ENCODE measurements at places on chromosomes 3 and 15. TPM values are rescaled to one million over a fixed set of nuclear protein-coding genes. Genes with fewer than 3 reads are reported as not detected.
A peak's percentile ranks its signal among the peaks of the same experiment; 100 is the strongest.

The ZNF501 gene
- total RNA-seq, result 2.0 TPM

The APBA2 gene
- 17.5 TPM for total RNA-seq

The PLD1 gene
- 1.1 TPM for total RNA-seq

The LOXL1 gene
- 2.5 TPM for total RNA-seq

The ENTPD3 gene
- not detected for total RNA-seq

DNA sequence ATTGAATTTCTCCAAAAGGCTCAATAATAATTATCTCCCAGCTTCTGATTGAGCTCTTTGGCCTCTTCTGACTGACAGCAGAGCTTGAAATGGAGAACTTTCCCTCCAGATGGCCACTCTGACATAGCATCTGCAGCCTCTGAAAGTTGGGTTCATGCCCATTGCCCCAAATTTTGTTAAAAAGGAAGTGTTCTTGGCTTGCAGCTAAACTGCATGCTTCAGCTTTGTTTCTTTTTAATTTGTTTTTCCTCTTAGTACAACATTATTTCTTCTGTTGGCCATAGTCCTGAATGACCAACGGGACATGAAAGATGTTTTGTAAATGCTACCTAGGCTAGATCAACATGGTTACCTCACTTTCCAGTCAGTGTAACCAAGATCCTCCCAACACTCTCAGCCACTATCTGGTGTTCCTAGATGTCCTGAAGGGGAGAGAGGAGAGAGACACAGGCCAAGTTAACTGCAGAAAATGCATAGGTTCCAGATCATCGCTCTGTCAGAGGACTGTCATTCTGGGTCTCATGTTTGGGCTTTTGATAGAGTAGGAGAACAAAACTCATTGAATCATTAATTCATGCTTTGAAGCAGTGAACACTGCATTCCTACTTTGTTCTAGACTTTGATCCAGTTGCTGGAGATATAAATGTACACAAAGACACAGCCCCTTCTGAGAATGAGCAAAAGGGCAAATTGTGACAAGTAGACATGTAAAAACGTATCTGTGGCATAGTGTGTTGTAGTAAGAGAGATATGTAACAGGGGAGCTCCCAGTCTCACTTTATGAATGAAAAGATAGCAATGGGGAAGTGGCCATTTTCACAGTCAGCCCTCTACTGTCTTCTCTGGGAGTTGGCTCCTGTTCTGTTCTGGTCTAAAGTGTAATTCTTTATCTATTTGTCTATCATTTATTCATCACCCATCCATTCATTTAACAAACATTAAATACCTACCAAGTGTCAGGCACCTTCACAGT, 156.2 kb downstream of the ZNF621 start:
- no peak overlapping the region for H3K27ac ChIP-seq
- no peak overlapping the region for H3K4me3 ChIP-seq
- no peak for DNase-seq

DNA sequence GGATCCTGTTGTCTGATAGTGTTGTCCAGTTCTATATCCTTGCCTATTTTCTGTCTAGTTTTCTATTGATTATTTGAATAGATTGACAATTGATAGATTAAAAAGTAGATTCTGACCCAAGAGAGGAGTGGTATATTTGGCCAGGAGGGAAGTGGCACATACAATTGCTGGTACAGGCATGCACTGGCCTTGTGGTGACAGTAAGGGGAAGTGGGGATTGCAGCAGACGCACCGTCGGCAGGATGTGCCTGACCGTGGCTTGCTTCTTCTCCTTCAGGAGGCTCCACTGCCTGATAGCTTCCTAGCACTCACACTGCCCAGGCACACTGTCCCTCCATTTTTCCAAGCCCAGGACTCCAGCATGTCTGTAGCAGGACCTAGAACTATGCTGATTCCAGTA, 10.5 kb downstream of the GABRG3 start:
- no peak overlapping the region for H3K4me3 ChIP-seq
- H3K27me3 ChIP-seq, result peaks cover 5% of the 10 kb centered on the region
- no peaks in the 10 kb centered on the region for H3K36me3 ChIP-seq
- H3K4me1 ChIP-seq, result no peaks in the 10 kb centered on the region
- no peak overlapping the region for H3K27ac ChIP-seq

DNA sequence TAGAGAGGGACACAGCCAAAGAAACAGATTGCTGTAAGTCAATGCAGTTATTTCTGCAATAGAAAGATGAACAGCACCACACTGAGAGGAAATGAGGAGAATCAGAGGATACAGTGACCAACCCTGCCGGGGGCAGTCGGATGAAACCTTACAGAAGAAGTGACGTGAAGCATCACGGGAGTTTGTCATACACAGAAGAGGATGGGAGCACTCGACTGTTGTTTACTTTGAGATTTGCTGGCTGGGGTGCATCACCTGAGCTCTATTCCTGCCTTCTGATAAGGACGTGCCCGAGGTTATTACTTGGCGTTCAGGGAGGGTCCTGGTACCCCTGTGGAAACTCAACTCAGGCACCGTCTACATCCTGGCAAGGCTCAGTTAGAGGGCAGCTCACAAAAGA, 45.4 kb downstream of the MAGEF1 start:
- H3K4me3 ChIP-seq, result no peak overlapping the region
- no peaks in the 10 kb centered on the region for H3K36me3 ChIP-seq
- H3K4me1 ChIP-seq, result no peaks in the 10 kb centered on the region
- H3K27ac ChIP-seq, result no peak overlapping the region
- DNase-seq, result no peak
- peaks cover 3% of the 10 kb centered on the region for H3K27me3 ChIP-seq

DNA sequence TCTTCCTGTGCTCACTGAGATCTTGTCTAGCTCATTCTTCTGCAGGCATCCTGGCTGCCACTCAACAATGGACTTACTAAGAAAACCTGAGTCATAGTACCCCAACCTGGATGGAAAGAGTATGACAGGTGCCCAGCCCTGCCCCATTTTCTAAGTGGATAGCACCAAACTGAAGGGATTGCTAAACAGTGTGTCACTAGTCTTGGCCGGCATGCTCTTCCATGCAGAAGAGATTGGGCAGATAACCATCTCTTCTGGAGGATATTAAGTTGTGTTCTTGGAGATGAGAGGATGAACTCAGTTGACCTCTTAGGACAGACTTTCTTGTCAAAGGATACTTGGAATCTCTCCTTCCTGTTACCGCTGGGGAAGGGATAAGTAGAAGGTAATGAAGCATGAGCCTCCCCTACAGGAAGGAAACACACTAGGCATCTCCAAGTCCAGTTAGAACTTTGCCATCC, 797.5 kb downstream of the AGBL1 start:
- peak; percentile 8 for DNase-seq
- H3K27me3 ChIP-seq, result no peaks in the 10 kb centered on the region
- no peaks in the 10 kb centered on the region for H3K36me3 ChIP-seq
- H3K4me1 ChIP-seq, result no peaks in the 10 kb centered on the region
- no peak overlapping the region for H3K4me3 ChIP-seq

- no peaks in the 10 kb centered on the region for H3K36me3 ChIP-seq
- DNase-seq, result no peak
- no peaks in the 10 kb centered on the region for H3K4me1 ChIP-seq
- no peak overlapping the region for H3K4me3 ChIP-seq
These were observed 147.7 kb downstream of the UACA start for GRCh38 chr15:70615435-70616310.

GRCh38 chr15:45449916-45450867, 71.8 kb upstream of the GATM start:
- peaks cover 15% of the 10 kb centered on the region for H3K4me1 ChIP-seq
- DNase-seq, result no peak
- no peaks in the 10 kb centered on the region for H3K36me3 ChIP-seq
- H3K4me3 ChIP-seq, result no peak overlapping the region

DNA sequence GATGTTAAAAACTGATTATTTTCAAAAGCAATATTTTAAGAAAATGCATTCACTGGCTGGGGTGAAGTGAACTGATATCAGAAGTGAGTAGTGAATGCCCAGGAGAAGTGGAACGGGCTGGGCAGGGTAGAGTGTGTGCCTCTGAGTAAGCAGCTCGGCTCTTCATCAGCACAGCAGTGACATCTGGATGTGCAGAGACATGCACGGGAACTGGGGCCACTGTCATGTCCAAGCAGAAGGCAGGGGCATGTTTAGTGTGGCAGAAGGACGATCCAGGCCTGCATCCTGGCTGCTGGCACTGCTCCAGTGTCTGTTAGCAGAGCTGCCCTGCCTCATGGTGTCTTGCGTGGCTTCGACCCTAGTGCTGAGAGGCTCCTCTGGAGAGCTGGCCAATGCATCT, 305.6 kb upstream of the LRRFIP2 start:
- H3K36me3 ChIP-seq, result no peaks in the 10 kb centered on the region
- H3K27ac ChIP-seq, result no peak overlapping the region
- no peak for DNase-seq
- no peaks in the 10 kb centered on the region for H3K4me1 ChIP-seq
- peaks cover 22% of the 10 kb centered on the region for H3K27me3 ChIP-seq
- no peak overlapping the region for H3K4me3 ChIP-seq

- peak overlapping the region; percentile 53 for H3K27ac ChIP-seq
- H3K4me3 ChIP-seq, result no peak overlapping the region
- DNase-seq, result peak; percentile 74
- peaks cover 18% of the 10 kb centered on the region for H3K4me1 ChIP-seq
- H3K27me3 ChIP-seq, result no peaks in the 10 kb centered on the region
- peaks cover 23% of the 10 kb centered on the region for H3K36me3 ChIP-seq
These were observed 35.3 kb downstream of the ANXA2 start for GRCh38 chr15:60362321-60363086.

GRCh38 chr3:71564361-71564760, 19.2 kb downstream of the FOXP1 start:
- H3K4me1 ChIP-seq, result peaks cover 4% of the 10 kb centered on the region
- no peak for DNase-seq
- H3K27ac ChIP-seq, result no peak overlapping the region
- H3K4me3 ChIP-seq, result no peak overlapping the region

DNA sequence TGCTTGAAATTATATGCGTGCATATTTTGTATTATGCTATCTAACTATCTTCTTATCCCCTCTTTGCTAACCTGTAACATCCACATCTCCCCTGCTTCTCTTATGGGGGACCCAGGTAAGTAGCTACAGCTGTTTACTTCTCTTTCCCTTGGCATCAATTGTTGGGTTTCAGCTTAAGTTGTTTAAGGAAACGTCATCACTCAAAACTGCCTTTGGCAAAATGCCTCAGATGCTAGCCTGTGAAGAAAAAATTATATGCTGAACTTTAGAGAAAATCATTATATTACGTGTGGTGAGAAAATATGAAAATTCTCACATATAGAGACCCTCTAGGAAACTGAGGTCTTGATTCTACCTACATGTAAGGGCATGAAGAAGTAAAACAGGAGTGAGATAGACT, 447.0 kb upstream of the NECTIN3 start:
- no peak overlapping the region for H3K27ac ChIP-seq
- no peak for DNase-seq
- H3K27me3 ChIP-seq, result no peaks in the 10 kb centered on the region
- peaks cover 13% of the 10 kb centered on the region for H3K4me1 ChIP-seq
- H3K36me3 ChIP-seq, result no peaks in the 10 kb centered on the region
- H3K4me3 ChIP-seq, result no peak overlapping the region

DNA sequence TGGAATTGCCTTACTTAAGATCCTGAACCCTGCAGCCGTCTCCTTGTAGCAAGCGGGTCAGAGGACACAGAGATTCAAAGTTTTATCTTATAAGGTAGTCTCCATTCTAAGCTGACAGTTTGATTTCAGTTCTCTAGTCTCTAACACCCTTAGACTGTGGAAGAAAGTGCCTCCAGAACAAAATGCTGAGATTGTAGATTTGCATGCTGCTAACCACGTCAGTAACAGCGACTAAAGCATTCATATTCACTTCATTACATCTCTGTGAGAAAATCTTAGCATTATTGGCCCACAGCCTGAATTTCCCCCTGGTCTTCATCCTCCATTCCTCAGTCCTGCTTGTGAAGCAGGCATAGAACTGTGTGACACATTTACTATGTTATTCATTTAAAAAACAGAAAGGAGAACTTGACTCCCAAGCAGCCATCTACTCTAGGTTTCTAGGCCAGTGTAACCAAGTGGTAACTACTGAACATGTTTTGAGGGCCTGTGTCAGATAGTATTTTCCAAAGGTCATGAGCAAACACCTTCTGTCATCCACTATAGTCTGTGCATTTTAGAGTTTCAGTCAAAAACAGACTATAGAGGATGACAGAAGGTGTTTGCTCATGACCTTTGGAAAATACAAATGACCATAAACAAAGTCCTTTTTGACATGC, 27.4 kb downstream of the ARIH2 start:
- H3K27me3 ChIP-seq, result no peaks in the 10 kb centered on the region
- no peak for DNase-seq
- H3K4me3 ChIP-seq, result no peak overlapping the region
- peaks cover 11% of the 10 kb centered on the region for H3K36me3 ChIP-seq
- H3K27ac ChIP-seq, result peak overlapping the region; percentile 72

DNA sequence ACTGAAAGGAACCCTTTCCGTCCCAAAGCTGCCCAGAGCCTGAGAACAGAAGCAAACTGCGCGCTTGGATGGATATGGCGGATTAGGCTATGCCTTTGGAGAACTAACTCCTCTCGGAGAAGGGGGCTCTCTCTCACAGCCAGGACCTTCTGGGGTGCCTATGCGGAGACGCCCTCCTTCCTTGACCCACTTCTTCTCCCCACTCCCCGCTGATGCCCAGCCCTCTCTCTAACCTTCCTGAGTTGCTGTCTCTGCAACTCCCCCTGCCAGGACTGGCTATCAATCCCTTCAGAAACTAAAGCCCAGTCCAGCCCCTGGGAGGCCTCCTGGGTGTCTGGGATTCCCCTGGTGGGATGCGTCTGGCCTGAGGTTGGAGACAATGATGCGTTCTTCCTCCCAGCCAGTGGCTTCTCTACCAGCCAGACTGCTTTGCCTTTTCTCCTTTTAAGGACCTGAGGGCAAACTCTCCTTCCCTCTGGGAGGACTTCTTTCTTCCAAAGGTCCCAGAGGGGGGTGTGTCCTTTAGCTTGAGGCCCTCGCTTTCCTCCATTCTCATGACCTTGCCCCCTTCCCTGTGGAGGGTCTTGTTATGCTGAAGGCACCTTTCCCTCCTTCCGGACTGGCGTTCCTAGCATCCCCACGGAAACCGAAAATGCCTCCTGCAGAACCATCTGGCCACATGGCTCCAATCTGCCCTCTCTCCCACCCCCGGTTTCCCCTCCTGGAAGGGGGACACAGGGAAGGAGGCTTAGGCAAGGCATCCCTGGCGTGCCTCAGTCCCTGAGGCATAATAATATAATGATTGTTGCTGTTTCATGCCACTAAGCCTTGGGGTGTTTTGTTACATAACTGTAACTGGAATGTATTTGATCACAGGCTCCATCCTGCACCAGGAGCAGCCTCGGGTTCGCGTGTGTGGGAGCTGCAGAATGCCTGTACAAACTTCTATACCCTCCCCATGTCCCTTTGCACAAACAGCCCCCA, 63.4 kb upstream of the C15orf39 start:
- no peak overlapping the region for H3K27ac ChIP-seq
- DNase-seq, result no peak
- peaks cover 4% of the 10 kb centered on the region for H3K4me1 ChIP-seq
- H3K36me3 ChIP-seq, result peaks cover 6% of the 10 kb centered on the region
- peaks cover 9% of the 10 kb centered on the region for H3K27me3 ChIP-seq
- no peak overlapping the region for H3K4me3 ChIP-seq

- no peak overlapping the region for H3K4me3 ChIP-seq
- H3K27ac ChIP-seq, result no peak overlapping the region
- DNase-seq, result no peak
- no peaks in the 10 kb centered on the region for H3K36me3 ChIP-seq
These were observed 125.3 kb downstream of the SUCNR1 start for GRCh38 chr3:151998744-151999143.

GRCh38 chr15:91909574-91909973, 56.1 kb downstream of the SLCO3A1 start:
- no peaks in the 10 kb centered on the region for H3K27me3 ChIP-seq
- H3K27ac ChIP-seq, result no peak overlapping the region
- peaks cover 12% of the 10 kb centered on the region for H3K4me1 ChIP-seq
- no peak overlapping the region for H3K4me3 ChIP-seq
- H3K36me3 ChIP-seq, result no peaks in the 10 kb centered on the region
- no peak for DNase-seq
